ENCODE measurements at places on chromosomes 1 and 21.

- DNase-seq, result no peak
Measured at GRCh38 chr21:44556879-44557278, 1.7 kb downstream of the KRTAP10-3 start.

GRCh38 chr21:44583800-44584147, 3.4 kb upstream of the KRTAP10-5 start:
- DNase-seq, result no peak

DNA sequence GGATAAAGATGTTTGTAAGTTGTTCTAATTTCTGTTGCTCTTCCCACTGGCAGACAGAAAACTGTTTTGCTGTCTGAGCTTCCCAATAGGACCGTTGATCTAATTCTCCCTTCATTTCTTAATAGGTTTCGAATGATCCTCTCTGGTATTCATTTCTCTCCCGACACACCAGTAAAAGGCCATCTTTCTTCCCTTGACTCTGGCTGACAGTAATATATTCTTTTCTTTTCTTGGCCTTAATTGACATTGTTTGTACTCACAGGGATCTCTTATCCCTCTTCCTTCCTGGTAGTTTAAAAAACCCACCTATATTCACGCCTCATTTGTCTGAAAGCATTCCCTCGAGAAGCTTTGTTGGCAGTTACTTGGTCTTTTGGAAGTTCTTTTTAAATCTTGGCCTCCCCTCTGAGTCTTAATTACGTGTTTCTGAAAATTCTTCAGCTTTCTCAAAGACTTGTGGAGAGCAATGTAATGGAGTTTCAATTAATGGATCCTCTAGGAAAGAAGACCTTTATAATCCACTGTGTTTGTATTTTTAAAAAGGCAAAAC, 40.3 kb downstream of the MAP10 start:
- DNase-seq, result no peak

- DNase-seq, result peak; percentile 67
Measured at GRCh38 chr1:2229037-2229864, 1.1 kb downstream of the SKI start.

GRCh38 chr1:4010814-4011605, 110.9 kb upstream of the C1orf174 start:
- no peak for DNase-seq

GRCh38 chr1:2405588-2406295, 6.6 kb downstream of the PEX10 start:
- DNase-seq, result no peak

DNA sequence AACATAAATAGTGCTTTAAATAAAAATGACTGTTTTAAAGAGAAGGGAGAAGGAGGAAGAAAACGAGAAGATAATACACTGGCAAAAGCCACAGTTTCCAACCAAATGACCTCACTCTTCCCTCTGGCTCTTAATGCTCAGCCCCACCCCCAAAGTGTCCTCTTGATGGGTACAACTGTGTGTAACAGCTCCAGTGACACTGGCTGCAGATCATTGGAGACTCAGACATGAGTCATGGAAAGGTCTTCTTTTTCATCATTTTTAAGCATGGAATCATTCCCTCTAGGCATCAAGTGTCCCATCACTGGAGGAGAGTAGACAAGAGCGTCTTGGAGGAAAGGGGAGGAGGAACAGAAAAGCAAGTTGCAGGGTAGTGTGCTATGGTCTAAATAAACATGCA, 333.0 kb downstream of the PAPPA2 start:
- DNase-seq, result no peak

DNA sequence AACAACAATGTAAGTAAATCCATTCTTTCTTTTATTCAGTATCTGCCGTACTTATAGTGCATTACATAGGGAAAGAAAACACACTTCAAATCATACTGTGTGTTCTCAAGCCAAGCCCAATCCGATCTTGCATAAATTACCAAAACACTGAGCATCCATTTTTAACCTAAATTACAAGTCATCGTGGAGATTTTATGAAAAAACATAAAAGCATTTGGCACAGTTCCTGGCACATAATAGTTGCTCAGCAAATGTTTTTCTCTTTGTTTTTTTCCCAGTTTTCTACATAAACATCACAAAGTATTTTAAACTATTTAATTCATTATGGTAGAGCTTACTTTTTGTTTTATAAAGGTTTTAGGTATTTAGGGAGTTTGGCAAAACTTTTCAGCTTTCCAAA, 48.1 kb upstream of the LRRC8C start:
- DNase-seq, result no peak

GRCh38 chr1:110184446-110184845, 25.7 kb upstream of the KCNC4 start:
- no peak for DNase-seq

DNA sequence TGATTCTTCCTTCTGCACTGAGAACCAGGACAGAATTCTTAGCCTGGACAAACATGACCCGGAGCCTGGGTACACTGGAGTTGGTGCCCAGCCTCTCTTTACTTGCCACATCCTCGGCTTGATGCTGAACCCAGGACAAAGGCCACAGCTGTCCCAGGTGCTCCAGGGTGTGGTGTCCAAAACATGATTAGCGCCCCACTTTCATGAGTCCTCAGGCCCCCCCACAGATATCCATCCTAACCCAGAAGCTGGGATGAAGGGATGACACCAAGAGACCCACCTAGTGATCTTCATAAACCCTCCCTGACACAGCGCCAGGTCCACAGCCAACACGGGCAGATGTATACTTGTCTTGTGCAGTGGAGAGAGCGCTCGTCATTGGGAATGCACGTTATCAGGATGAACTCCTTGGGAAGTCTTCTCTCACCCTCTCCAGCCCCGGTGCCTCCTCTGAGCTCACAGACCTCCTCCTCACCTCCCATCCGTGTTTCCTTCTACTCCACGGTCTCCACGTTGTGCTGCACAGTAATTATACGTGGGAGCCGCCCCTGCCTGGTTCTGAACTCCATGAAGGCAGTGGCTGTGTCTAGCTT, 3.6 kb downstream of the ABCA4 start:
- DNase-seq, result no peak

DNA sequence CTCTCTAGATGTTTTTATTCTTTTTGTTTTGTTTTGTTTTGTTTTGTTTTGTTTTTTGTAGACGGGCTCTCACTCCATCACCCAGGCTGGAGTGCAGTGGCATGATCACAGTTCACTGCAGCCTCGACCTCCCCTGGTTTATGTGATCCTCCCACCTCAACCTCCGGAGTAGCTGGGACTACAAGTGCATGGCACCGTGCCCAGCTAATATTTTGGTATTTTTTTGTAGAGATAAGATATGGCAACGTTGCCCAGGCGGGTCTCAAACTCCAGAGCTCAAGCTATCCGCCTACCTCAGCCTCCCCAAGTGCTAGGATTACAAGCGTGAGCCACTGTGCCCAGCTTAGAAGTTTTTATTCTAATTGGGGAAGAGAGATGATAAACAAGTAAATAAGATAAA, 13.3 kb upstream of the TP53BP2 start:
- DNase-seq, result no peak

DNA sequence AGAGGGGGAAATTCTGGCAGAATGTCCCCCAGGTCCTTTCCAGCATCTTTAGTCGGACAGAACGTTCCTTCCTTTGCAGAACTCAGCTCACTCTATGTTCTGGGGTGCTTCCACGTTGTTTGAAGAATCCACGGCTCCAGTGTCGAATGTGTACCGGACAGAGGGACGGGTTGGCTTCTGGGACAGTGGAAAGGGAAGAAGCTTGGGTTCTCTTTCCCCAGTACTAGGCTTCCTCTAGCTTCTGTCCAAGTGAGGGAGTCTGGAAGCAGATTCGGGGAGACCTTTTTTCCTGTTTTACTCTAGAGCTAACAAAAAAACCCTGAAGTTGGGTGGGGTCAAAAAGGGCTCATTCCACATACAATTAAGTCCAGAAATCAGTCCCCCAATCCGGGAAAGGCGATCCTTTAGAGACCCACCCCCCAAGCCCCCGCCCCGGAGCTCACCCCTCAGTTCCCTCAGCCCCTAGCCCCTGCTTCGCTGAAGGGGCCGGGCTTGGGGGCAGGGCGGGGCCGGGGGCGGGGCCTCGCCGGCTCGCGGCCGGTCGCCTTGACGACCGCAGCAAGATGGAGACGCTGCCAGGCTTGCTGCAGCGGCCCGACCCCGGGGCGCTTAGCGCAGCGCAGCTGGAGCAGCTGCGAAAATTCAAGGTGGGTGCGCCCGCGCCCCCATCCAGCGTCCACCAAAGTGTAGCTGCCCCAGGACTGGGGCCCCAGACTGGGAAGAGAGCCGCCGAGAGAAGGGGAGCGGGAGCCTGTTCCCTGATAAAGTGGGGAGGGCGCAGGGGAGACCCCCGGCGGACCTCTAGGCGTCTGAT, at the start of gene RIIAD1:
Gene RIIAD1, plus strand, starts transcription at position 549 of the 814 bp plus-strand sequence. Its CDS starts 15 bp downstream, at position 564.
- DNase-seq, result peak; percentile 62

DNA sequence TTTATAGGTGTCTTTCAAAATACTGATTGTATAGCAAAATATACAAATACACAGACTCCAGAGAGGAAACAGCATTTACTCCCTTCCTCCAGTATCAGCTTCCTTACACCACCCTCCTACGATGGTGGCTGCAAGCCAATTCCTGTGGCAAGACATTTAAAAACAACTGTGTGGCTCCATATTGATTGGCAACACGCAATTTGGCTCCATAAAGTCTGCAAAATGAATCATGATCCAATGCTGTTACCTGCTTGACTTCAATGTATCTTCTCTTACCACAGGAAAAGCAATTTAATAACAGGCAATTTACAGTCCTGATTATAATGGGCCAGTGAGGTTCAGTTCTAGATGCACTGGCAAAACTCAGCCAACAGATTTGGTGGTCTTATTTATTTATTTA, 19.7 kb upstream of the ATP6V1G3 start:
- no peak for DNase-seq

DNA sequence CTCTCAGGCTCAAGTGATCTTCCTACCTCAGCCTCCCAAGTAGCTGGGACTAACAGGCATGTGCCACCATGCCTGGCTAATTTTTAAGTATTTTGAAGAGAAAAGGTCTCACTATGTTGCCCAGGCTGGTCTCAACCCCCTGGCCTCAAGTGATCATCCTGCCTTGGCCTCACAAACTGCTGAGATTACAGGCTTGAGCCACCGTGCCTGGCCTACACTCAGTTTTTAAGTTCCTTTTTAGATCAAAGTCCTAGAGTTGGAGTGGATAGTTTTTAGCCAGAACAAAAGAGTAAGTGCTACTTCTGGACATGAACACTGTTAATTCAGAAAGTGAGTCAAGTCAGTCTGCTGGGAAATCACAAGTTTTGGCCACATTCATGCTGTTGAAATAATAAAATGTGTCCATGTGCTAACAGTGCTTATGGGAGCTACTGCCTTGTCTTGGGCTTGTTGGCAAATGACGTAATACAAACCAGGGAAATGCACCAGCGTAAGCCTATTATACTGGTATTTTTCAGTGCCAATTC, 84.2 kb downstream of the NDUFS5 start:
- no peak for DNase-seq

DNA sequence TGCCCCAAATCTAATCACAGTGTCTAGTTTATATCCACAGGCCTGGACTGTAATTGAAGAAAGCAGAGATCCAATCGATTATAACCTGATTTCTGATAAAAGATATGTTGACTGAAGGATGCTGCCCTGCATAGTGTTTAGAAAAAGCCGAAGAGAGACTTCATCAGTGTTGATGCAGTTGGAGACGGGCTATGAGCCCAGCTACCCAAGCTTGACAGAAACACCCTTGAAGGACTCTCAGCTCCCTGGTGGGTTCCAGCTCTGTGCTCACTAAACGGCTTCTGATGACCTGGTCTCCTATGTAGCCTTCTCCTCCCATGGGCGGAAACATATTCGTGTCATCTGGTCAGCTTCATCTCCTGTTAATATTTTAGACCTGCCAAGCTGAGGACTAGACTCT, 10.2 kb downstream of the FAM89A start:
- DNase-seq, result no peak

DNA sequence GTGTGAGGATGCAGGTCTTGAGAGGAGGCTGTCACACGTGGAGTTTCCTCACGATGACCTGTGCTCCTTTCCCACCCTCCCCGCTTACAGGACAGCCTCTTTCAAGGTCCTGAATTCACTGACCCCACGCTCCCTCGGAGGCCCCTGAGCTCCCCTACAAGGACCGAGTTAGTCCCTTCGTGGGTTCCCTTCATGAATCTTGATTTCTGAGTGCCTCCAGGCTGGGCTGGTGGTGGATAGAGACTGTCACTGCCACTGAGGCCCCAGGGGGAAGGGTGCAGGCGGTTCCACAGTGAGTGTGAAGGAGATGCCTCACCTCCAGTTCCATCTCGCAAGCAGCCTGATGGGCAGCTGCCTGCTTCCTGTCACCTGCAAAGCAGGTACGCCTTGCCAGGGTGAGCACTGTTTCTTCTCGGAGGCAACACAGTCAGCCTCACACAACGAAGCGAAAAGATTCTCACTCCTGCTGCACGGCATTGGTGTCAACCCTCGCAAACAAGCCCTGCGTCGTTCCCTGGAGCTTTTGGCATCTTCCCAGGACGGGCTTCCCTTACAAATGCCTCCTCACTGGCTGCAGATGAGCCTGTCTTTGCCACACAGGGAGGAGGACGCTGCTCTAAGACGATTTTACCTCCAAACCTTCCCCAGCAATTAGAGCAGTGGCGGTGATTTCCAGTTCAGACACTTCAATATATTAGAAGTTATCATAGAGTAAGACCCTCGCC, 26.7 kb upstream of the PCP4 start:
- DNase-seq, result no peak

DNA sequence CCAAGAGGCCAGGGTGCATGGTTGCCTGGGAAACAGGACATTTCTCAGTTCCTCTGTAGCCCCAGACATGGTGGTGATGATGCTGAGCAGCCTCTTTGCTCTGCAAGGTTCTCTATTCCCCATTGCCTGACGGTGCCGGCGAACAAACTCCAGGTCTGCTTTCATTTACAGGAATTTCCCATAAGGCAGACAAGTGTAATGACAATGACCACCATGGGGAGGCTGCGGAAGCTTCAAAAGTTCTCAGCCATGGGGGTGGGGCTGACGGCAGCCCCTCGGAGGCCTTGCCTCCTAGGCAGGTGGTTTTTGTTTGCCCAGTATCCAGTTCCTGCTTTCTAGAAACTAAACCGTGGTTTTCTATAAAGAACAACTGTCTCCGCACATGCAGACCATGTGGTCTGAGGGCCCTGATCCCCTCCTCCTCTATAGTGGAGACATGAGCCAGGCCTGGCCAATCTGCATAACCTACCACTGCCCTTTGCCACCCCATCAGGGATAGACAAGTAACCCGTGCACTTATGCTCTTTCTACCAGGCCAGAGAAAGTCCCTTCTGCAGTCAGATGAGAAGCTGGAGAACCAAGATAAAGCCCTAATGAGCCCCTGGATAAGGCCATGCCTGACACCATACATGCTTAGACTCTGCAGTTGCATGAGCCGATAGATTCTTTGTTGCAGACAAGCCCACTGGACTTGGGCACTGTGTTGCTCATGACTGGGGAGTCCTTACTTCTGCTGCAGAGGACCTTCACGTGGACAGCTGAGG, 54.1 kb downstream of the LDLRAD2 start:
- no peak for DNase-seq

GRCh38 chr21:46060596-46061061, 37.3 kb upstream of the COL6A2 start:
- peak; percentile 10 for DNase-seq

Data from activated T-cell treated with anti-CD3 and anti-CD28 coated beads, Interleukin-2, amount 50 U/mL, for 1 hour (primary cell).